Upper lobe of right lung (tissue), 1 donor: ENCODE measurements at places on chromosomes 16 and 17. TPM values are rescaled to one million over a fixed set of nuclear protein-coding genes. Genes with fewer than 3 reads are reported as not detected.
A peak's percentile ranks its signal among the peaks of the same experiment; 100 is the strongest.

- peaks cover 83% of the 10 kb centered on the region for H3K36me3 ChIP-seq
- H3K4me1 ChIP-seq = peaks cover 10% of the 10 kb centered on the region
Observed at GRCh38 chr17:49795372-49795771, 6.9 kb downstream of the KAT7 start.

GRCh38 chr17:10172241-10172741, 26.1 kb downstream of the GAS7 start:
- no peaks in the 10 kb centered on the region for H3K36me3 ChIP-seq
- no peak overlapping the region for H3K4me3 ChIP-seq
- peaks cover 11% of the 10 kb centered on the region for H3K4me1 ChIP-seq
- H3K27ac ChIP-seq = no peak overlapping the region

DNA sequence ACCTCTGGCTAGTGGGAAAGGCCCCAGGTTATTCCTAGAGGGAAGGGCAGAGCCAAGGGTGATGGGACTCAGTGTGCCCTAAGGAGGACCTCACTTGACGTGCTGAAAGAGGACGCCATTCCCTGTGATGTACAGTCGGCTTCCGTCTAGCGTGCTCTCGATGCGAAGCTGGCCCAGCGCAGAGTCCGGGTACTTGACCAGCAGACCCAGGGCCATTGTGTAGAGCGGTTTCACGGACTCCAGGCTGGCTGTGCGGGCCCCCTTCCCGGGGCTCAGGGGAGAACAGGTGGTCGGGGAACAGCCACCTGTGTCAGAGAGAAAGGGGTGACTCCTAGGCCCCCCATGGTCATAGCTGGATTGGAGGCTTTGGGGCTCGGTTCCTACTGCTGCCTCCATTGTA, 19.9 kb downstream of the PLEKHG4 start:
- peak; percentile 61 for DNase-seq
- no peaks in the 10 kb centered on the region for H3K4me1 ChIP-seq
- no peaks in the 10 kb centered on the region for H3K36me3 ChIP-seq
- H3K27me3 ChIP-seq = no peaks in the 10 kb centered on the region
- H3K4me3 ChIP-seq = no peak overlapping the region
- H3K27ac ChIP-seq = no peak overlapping the region

GRCh38 chr16:785563-786535, 2.3 kb downstream of the RPUSD1 start:
- peaks cover 10% of the 10 kb centered on the region for H3K4me1 ChIP-seq
- H3K4me3 ChIP-seq = no peak overlapping the region
- peaks cover 18% of the 10 kb centered on the region for H3K27me3 ChIP-seq

- no peak for DNase-seq
- peaks cover 41% of the 10 kb centered on the region for H3K36me3 ChIP-seq
- H3K27ac ChIP-seq = no peak overlapping the region
- H3K4me1 ChIP-seq = no peaks in the 10 kb centered on the region
- H3K4me3 ChIP-seq = no peak overlapping the region
Observed at GRCh38 chr17:59399914-59400313, 68.5 kb downstream of the YPEL2 start.

DNA sequence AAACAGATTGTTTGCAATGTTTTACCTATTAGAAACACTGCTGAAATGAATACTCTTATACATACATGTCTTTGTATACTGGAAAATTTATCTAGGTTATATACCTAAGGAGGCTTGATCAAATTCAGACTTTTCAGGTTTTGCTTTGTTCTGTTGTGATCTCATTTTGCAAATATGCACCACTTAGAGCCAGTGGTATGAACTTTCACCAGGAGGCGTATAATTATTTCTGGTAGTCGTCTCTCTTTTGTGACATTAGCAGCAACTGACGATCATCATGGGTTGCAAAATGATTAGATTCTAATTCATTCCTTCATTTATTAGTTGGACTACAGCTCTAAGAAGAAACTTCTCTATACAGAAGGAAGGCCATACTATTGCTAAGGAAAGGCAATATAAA, 26.9 kb downstream of the AP1G1 start:
- H3K4me3 ChIP-seq = no peak overlapping the region
- DNase-seq = no peak
- H3K27me3 ChIP-seq = no peaks in the 10 kb centered on the region
- peaks cover 3% of the 10 kb centered on the region for H3K4me1 ChIP-seq
- no peak overlapping the region for H3K27ac ChIP-seq
- peaks cover 21% of the 10 kb centered on the region for H3K36me3 ChIP-seq

DNA sequence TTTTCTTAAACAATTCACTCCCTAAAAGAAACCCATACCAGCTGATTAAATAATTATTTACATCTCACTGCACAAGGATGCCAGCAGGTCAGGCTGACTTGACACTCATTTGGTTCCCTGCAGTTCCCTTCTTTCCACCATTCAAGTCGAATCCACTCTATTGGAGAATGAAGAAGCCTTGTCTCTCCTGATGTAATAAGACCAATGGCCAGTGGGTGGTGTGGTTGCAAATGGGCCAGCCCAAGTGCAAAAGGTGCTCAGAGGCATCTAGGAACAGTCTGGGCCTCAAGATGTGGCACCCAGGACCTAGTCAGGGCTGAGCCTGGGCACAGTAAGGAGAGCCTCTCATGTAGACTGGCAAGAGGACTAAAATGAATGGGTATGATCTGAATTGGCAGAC, 9.3 kb downstream of the C16orf78 start:
- H3K27me3 ChIP-seq = no peaks in the 10 kb centered on the region
- no peaks in the 10 kb centered on the region for H3K4me1 ChIP-seq
- H3K27ac ChIP-seq = no peak overlapping the region
- H3K36me3 ChIP-seq = no peaks in the 10 kb centered on the region
- H3K4me3 ChIP-seq = no peak overlapping the region
- no peak for DNase-seq

DNA sequence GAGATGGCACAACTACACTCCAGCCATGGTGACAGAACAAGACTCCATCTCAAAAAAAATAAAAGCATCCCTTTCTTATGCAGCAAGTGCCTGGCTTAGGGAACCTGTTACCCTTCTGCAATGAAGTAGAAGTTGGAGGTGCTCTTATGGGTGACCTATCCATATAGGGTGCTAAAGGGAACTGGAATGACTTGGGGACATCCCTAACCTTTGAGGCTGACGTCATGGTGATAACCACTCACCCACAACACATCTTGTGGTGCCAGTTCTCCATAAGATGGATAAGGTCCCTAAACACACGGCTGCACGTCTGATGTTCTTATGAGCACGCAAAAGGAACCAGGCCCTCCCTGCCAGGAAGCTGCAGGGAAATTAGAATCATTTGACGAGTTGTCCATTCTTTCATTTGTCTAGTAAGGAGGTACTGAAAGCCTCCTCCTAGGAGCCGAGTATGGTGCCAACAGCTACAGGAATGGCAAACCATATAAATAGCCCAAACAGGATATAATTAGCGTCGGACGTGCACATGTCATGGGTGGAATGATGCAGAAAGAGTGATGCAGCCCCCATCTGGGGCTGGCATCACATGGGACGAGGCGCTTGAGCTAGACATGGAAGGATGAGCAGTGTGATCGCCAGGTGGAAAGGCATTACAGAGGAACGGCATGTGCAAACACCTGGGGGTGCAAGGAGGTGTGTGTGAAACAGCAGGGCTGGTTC, 52.5 kb downstream of the ARHGAP27 start:
- H3K36me3 ChIP-seq = no peaks in the 10 kb centered on the region
- no peak overlapping the region for H3K4me3 ChIP-seq
- no peak for DNase-seq
- H3K4me1 ChIP-seq = peaks cover 2% of the 10 kb centered on the region
- no peak overlapping the region for H3K27ac ChIP-seq
- H3K27me3 ChIP-seq = no peaks in the 10 kb centered on the region

DNA sequence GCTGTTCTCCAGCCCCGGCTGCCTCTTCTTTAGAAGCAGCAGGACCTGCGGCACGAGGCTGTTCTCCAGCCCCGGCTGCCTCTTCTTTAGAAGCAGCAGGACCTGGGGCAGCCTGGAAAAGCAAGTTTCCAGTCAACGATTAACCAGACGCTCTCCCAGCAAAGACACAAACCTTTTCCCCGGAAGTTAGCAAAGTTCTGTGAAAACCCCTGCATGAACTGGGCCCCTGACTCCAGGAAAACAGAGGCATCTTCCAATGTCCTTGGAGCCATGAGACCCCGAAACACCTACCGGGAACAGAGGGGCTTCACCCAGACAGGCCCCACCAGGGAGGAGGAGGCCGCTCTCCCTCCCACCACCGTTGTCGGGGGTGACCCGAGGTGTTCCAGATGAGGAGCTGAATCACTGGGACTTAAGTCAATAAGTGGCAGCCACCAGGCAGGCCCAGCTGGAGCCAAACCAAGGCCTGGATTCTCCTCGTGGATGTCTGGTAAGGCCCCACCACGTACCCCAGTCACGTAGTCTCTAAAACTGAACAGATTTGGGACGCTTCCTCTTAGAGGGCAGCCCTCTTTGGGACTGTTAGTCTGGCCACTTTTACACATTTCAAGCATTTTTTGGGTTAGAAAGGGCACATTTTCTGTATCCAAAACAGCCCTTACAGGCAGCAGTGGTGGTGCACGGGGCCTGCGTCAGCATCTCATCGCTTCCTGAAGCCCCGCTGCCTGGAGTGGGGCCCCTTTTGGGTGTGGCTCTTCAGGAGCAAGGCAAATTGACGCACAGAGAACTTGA, at the start of gene RPH3AL:
Gene RPH3AL (minus strand): TSS at position 387 of the 792 bp plus-strand sequence. CDS start 25,264 bp downstream, outside the sequence.
- no peaks in the 10 kb centered on the region for H3K27me3 ChIP-seq
- peak; percentile 89 for DNase-seq
- no peaks in the 10 kb centered on the region for H3K36me3 ChIP-seq
- H3K4me3 ChIP-seq = peak within 1 kb of the TSS; percentile 25

DNA sequence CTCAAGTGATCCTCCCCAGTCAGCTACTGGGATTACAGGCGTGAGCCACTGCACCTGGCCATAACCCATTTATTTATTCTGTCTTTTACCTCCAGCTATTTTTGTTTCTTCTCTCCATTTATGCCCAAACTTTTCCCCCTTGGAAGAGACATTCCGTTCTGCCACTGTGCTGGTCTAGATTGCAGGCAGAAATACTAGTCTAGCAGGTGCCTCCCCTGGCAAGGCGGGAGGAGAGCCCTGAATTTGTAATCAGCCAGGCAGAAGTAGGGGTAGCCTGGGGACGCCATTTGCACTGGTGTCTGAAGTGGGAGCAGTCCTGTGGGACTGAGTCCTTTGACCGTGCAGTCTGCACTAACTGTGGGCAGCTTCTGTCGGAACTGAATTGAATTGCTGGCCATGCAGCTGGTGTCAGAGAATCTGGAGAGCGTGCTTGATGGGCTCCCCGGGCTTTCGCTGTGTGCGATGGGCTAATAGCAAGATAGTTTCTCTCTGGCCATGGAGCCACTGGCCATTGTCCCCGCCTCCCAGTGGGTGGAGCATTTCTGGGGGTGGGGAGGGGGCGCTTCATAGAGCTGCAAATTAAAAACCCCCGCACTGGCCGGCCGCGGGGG, 31.5 kb upstream of the LITAF start:
- H3K4me1 ChIP-seq = peaks cover 29% of the 10 kb centered on the region
- H3K4me3 ChIP-seq = no peak overlapping the region
- H3K36me3 ChIP-seq = no peaks in the 10 kb centered on the region
- no peak for DNase-seq

GRCh38 chr17:79654350-79654959, 43.6 kb upstream of the RBFOX3 start:
- H3K27ac ChIP-seq = no peak overlapping the region
- H3K4me1 ChIP-seq = no peaks in the 10 kb centered on the region
- H3K4me3 ChIP-seq = no peak overlapping the region
- no peaks in the 10 kb centered on the region for H3K36me3 ChIP-seq
- DNase-seq = no peak

- peaks cover 16% of the 10 kb centered on the region for H3K27me3 ChIP-seq
- H3K27ac ChIP-seq = no peak overlapping the region
- no peak for DNase-seq
- H3K4me3 ChIP-seq = no peak overlapping the region
- no peaks in the 10 kb centered on the region for H3K36me3 ChIP-seq
- H3K4me1 ChIP-seq = peaks cover 6% of the 10 kb centered on the region
Observed at GRCh38 chr17:44914148-44914547, 1.2 kb downstream of the GFAP start.

DNA sequence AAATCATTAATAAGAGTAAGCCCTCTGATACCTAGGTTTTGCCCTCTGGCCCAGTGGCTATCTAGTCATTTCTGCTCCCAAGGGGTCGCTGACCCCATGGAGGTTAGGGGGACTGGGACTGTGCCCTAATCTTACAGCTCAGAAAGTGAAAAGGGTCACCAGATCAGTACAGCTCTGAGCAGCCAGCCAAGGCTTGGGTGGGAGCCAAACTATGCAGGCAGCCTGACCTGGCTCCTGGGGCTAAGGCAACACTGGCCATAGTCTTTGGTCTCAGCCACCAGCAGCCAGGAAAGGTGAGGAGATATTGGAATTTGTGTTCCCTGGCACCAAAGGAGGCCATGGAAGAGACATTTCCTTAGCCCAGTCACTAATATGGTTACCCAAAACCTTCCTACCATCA, 67.6 kb downstream of the ASIC2 start:
- no peaks in the 10 kb centered on the region for H3K27me3 ChIP-seq
- DNase-seq = no peak
- no peaks in the 10 kb centered on the region for H3K4me1 ChIP-seq
- H3K27ac ChIP-seq = no peak overlapping the region

- H3K36me3 ChIP-seq = peaks cover 13% of the 10 kb centered on the region
- no peak for DNase-seq
- H3K4me1 ChIP-seq = peaks cover 2% of the 10 kb centered on the region
- H3K27me3 ChIP-seq = no peaks in the 10 kb centered on the region
- no peak overlapping the region for H3K4me3 ChIP-seq
- no peak overlapping the region for H3K27ac ChIP-seq
Observed at GRCh38 chr16:56801762-56802161, 63.2 kb upstream of the SLC12A3 start.

DNA sequence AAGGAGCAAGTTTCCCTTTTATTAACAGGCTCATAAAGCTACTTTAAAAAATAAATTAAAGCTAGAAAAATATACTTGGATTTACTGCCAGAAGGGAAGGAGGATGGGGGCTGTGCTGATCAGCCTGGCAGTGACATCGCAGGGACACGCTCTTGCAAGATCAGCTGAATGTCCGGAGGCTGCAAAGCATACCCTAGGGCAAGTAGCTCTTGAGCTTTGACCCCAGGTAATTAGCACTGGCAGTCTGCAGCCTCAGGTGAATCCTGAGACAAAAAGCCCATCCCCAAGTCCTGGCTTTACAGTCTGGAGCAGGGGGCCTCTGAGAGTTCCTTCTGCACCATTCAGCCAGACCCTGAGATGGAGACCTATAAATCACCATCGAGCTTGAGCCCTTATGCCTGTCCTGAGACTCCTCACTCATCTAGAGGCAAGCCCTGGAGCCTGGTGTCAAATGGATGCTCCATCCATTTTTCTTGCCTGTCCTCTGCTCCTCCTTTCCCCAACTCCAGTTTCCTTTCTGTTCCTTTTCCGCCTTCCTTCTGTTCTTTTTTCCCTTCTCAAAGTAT, 131.7 kb downstream of the TMEM114 start:
- no peak for DNase-seq
- H3K4me1 ChIP-seq = no peaks in the 10 kb centered on the region
- H3K27me3 ChIP-seq = no peaks in the 10 kb centered on the region
- no peak overlapping the region for H3K27ac ChIP-seq

RAD51C gene
- total RNA-seq = 15.3 TPM

FLII gene
- 295 TPM for total RNA-seq

SLC38A8 gene
- total RNA-seq = not detected

FZD2 gene
- total RNA-seq = 8.7 TPM

SNX20 gene
- 9.2 TPM for total RNA-seq

TBC1D26 gene
- not detected for total RNA-seq

KRTAP3-1 gene
- total RNA-seq = not detected

GCGR gene
- not detected for total RNA-seq

NPIPB9 gene
- 3.5 TPM for total RNA-seq
